ENCODE measurements at places on chromosomes 2 and 18.

DNA sequence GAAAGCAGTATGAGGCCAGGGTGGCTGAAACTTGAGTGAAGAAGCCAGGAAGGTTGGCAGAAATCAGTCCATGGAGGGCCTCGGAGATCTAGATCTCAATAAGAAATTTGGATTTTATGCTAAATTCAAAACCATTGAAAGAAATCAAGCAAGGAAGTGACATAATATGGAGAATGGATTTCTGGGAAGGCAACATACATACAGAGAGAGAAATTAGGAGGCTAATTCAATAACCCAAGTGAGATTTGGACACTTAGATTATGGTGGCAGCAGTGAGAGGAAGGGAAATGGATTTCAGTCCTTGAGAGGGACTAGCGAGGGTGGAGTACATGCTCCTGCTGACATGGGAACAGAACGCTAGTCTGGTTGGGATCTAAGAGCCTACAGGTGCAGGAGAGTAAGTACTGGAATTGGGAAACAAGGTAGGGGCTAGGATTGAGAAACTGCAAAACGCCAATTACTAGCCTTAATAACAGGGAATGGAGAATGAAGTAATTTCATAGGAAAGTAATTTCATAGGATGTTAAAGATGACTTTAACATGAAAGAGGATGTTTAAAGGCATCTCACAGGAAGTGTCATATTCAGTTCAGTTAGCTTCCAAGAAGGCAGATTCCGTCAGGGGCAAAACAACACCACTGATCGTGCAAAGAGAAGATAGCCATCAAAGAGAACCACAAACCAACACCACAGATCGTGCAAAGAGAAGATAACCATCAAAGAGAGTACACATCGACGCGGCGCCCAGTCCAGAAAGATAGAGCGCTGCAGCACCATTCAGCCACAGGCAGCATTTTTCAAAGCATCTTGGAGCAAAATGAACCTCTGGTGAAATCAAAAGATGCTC, 27.2 kb downstream of the CDKL4 start:
- no peak for DNase-seq

DNA sequence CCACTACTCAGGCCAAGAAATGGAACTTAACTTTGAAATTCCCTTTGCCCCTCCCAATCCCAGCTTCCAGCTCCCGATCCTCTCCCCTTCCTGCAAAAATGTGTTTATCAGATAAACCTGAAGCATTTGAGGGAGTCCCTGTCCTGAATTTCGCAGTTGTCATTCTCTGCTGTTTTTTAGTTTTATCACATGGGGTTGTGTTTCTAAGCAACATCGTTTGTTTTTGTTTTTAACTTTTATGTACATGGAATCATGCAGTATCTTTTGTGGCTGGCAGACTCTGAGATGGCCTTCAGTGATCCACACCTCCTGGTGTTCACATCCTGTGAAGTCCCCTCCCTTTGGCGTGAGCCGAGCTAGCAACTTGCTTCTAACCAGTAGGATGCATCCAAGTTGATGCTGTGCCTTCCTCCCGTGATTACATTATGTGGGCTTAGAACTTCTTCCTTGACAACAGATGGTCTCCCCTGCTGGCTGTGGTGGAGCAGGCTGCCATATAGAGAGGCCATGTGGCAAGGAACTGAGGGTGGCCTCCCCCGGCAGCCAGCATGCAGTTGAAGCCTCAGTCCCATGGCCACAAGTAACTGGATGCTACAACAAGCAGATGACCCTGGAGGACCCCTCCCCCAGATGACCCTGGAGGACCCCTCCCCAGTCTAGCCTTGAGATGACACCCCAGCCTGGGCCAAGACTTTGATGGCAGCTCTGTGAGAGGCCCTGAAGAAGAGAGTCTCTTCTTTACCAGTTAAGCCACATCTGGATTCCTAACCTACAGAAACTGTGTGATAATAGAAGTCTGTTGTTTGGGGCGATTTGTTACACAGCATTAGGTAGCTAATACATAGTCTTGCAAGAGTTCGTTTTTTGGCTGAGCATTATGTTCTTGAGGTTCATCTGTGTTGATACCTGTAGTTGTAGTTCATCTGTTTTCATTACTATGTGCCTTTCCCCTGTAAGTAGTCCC, 27.7 kb downstream of the SH3BP4 start:
- no peak for DNase-seq

DNA sequence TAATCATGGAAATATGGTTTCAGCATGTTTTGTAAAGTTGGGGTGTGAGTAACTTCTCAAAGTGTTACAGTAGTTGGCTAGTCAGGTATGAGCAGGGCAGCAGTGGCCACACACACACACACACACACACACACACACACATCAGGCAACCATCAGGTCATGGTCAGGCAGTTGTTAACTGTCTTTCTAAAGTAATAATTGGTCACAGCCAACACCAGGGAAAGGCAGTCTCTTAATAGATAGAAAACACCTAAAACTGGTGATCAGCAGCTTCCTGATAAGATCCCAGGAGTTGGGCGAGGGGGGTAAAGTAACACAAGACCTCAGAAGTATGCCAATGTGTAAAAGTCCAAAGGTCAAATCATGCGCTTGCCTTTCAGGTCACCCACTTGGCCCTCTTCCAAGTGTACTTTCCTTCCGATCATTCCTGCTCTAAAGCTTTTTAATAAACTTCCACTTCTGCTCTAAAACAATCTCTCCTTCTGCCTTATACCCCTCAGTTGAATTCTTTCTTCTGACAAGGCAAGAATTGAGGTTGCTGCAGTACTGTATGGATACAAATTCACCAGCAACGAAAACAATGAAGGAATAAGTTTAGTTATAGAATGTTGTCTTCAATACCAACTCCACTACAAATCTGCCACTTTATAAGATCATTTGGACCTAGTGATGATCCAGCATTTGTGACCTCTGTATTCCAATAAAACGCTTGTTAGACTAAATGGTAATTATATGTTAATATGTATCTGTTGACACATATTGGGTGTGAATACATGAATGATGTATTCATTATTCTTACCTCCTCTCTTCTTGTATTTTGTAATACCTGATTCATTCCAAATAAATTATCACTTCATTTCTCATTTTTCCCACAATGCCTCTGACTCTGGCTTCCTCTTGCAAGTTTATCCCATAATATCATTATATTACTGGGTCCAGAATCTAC, 254.3 kb downstream of the METTL4 start:
- no peak for DNase-seq

- no peak for DNase-seq
Measured at GRCh38 chr2:109511168-109511567, 102.6 kb downstream of the SEPTIN10 start.

- DNase-seq: no peak
Measured at GRCh38 chr2:230000118-230000841, 68.4 kb downstream of the SLC16A14 start.

DNA sequence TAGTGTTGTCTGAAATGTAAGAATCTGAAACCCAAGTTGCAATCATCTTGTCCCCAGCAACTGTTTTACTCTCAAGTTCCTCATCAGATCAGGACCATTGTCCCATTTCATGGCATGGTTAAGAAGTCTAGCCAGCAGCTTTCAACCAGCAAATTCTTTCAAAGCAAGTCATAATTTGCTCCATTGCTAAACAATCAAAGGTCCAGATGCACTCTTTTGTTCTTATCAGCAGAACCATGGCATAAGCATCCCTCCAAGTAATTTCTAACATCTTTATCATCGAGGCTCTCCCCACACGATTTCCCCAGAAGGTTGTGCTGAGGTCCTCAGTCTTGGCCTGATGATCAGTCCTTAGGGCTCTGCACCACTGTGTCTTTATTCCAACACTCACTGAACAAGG, 67.5 kb upstream of the APCDD1 start:
- no peak for DNase-seq

All from skin of body (tissue), 3 donors.